ENCODE measurements at places on chromosomes 6 and 20.

- DNase-seq = no peak
Observed at GRCh38 chr20:1872459-1873097, 22.6 kb upstream of the SIRPA start.

DNA sequence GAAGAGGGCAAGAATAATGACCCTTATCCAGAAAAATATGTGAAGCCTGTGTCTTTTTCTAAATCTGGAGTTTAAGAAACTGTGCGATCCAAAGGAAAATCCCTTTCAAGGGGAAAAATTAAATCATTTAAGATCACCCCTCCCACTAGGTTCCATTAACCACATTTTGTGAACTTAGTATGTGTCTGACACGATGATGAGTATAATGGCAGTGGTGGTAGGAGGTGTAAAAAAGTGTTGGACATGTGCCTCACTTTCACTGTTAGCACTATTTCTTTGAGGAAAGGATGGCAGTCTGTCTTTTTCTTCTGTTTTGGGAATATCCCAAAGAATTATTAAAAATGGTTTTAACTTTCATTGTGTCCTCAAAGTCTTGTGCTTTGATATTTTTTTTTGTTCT is 392.3 kb upstream of the CITED2 start:
- DNase-seq = no peak

DNA sequence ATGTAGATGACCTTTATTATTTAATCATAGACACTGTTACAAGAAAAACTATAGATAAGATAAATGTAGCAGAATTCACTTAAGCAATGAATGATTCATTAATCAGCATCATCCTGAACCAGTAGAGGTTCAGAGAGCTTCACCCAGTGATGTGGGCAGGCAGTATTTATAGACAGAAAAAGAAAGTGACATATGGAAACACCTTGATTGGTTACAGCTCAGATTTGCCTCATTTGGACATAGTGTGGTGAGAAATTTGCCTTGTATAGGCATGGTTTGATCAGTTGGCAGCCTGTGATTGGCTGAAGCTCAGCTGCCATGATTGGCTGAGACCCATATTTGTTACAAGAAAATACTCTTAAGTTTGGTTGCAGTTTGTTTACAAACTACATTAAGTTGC is 4.6 kb downstream of the C6orf58 start:
- no peak for DNase-seq

DNA sequence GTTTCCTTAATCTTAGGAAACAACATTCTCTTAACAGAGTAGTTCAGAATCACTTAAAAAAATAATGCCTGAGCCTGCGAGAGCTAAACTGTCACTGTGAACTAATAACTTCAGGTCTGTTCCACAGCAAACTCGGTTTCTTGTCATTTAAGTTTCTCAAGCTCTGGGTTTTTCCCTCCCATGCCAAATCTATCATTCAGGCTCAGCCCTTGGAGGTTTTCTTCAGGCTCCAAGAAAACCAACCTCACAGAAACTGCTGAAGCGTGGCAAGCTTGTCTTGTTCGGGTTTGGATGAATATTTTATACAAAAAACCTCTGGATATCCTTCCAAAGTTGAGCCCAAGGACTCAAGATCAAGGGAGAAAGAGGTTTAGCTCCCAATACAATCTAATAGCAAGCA is 99.7 kb upstream of the SNX9 start:
- DNase-seq = no peak

DNA sequence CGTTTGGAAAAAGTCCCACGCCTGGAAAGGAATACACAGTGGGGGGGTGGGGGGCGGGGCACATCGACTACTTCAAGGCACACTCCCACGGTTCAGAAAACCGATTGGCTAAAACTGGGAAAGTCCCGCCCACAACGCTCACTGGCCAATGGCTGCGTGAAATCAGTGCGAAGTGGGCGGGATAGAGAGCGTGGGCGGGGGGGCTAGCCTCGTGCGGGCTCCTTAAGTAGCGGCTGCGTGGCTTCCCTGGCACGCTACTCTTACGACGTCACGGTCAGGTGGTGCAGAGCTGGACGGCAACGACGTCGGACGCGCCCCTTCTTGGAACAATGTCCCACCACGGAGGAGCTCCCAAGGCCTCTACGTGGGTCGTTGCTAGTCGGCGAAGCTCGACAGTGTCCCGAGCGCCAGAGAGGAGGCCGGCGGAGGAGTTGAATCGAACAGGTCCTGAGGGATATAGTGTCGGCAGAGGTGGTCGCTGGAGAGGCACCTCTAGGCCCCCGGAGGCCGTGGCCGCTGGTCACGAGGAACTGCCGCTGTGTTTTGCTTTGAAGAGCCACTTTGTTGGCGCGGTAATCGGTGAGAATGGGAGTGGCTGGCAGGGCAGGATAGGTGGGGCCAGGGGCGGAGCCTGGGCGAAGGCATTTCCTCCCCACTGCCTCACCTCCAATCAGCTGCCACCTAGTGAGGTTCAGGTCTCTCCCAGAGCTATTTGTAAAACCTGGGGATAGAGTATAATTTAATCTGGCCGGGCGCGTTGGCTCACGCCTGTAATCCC is at the start of gene DDX43:
Gene DDX43 (plus strand): TSS at position 252 of the 778 bp plus-strand sequence. CDS start 78 bp downstream, at position 330.
- no peak for DNase-seq

DNA sequence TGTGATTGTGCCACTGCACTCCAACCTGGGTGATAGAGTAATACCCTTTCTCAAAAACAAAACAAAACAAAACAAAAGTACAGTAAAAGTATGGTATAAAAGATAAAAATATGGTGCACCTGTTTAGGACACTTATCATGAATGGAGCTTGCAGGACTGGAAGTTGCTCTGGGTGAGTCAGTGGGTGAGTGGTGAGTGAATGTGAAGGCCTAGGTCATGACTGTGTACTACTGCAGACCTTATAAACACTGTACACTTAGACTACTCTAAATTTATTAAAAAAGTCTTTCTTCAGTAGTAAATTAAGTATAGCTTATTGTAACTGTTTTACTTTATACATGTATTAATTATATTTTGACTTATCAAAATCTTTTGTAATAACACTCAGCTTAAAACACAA is 46.0 kb downstream of the ZFP64 start:
- DNase-seq = no peak

DNA sequence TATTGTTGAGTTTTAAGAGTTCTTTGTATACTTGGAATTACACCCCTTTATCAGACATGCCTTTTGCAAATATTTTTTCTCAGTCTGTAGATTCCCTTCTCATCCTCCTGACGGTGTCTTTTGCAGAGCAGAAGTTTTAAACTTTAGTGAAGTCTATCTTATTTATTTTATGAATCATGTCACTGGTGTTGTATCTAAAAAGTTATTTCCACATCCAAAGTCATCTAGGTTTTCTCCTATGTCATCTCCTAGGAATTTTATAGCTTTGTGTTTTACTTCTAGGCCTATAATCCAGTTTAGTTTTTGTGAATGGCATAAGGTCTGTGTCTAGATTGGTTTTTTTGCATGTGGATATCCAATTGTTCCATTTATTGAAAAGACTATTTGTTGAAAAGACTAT is 271.3 kb downstream of the KIF16B start:
- no peak for DNase-seq

- no peak for DNase-seq
Observed at GRCh38 chr6:38796850-38797249, 81.7 kb downstream of the DNAH8 start.

DNA sequence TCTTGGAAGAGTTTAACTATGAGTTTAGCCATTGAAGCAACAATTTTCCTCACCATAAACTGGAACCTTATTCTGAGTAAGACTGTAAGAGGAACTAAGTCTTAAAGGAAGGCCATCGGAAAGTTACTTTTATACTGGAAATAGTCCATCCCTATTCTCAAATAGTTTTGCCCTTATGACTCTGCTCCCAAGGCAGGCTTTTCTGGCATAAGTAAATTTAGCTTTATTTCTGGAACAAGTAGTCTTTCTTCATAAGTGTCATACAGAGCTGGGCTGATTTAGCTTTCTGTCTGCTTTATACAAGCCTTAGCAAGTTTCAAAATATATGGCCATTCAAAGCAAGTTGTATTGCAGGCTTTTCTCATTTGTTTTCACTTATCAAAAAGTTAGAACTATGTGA is 328.1 kb downstream of the HACE1 start:
- no peak for DNase-seq

- no peak for DNase-seq
Observed at GRCh38 chr6:24901698-24902328, 33.9 kb downstream of the RIPOR2 start.

GRCh38 chr6:56040889-56041301 is 165.5 kb upstream of the BMP5 start:
- DNase-seq = no peak

DNA sequence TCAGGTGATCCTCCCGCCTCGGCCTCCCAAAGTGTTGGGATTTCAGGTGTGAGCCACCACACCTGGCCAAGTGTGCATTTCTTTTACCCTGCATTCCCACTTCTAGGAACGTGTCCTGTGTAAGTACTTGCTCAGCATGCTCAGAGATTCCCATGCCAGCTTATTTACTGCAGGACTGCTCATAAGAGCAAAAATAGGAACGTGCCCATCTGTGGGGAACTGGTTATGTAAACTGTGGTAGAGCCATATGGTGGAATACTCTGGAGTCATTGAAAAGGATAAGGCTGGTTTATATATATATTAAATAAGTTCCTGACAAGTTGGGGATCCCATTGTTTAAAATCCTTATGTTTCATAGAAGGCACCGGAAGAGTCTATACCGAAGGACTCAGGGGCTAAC is 38.2 kb upstream of the FANCE start:
- no peak for DNase-seq

DNA sequence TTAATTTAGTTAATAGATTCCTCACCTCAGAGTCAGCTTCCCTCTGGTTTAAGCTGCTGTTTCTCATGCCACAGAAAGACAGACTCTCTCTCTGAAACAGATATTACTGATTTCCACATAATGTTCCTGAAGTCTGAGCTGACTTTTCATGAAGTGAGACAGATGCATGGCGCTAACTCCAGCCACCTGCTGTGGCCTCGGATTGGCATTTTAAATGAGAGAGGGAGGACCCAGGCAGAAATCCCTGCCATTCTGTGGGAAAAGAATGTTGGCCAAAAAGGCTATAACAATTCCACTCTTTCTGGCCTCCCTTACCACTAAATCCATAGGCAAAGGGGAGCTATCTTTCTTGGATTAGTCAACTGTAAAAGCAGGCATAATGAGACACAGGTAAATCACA is 354.1 kb upstream of the CDH4 start:
- no peak for DNase-seq

DNA sequence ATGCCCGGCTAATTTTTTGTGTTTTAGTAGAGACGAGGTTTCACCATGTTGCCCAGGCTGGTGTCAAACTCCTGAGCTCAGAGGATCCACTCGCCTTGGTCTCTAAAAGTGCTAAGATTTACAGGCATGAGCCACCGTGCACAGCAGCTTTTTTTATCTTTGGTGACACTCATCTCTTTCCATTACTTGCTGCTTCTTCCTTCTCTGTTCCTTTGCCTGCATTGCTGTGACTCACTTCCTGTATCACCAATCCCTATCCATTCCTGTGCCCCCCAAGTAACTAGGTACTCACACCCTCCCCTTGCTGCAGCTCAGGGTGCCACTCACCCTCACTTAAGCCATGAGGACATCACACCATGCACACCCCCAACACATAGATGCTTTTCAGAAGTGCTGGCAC is 24.6 kb downstream of the KHDC1L start:
- no peak for DNase-seq

- no peak for DNase-seq
Observed at GRCh38 chr6:75275067-75275466, 9.5 kb downstream of the TMEM30A start.

- DNase-seq = no peak
Observed at GRCh38 chr6:138652824-138653223, 120.7 kb upstream of the CCDC28A start.

DNA sequence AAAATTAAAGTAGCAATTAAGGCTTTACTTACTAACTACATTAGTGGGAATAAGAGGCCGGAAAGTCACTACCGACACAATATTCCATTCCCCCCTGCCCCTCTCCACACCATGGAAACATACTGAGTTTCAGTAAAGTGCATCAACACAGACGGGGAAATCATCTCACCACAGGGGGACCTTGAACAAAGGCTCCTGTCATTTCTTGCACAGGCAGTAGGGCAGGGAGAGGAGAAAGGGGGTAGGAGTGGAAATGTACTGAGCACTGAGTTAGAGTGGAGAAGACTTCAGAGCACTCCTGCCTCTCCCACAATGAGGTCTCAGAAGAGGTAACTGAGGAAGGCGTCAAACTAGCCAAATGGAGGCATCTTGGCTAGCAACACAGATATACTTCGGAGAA is 1426.9 kb upstream of the EYS start:
- DNase-seq = no peak

DNA sequence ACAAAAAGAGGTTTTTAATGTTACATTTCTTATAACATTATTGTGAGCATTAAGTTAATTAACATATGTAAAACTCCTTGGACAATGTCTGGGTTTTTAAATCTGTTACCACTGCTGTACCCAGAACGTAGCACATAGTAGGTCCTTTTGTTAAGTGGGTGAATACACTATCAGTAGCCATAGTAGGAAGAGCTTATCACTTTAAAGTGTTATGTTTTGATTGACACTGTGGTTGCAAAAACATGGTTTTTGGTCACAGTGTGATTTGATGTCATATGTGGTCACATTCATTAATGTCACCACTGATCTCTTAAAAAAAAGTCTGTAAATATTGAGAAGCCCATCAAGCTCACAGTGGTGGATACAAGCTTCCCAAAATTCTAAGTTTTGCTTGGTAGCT is 160.7 kb downstream of the PLCB1 start:
- DNase-seq = no peak

- peak; percentile 82 for DNase-seq
Observed at GRCh38 chr6:108557494-108558371, 3.0 kb upstream of the FOXO3 start.

GRCh38 chr20:59134182-59134581 is 29.4 kb upstream of the ZNF831 start:
- DNase-seq = no peak

DNA sequence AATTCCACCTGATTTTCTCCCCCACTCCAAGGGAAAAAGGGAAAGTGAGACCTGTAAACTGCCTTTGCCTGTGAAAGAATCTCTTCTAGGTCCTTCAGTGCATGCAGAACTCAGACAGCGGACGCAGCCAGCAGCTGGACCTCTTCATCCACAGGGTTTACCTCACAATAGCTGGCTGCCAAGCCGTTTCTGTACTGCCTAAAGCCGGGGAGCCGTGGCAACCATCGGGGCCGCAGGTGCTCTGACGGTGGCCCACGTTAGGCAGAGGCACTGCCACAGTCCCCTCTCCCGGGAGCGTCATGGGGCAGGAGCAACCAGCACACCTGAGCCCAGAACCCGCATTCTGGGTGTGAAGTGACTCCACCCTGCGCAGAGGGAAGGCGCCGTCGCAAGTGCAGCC is 206.1 kb downstream of the TTLL2 start:
- DNase-seq = no peak

GRCh38 chr6:104630522-104630921 is 229.2 kb downstream of the HACE1 start:
- DNase-seq = no peak

DNA sequence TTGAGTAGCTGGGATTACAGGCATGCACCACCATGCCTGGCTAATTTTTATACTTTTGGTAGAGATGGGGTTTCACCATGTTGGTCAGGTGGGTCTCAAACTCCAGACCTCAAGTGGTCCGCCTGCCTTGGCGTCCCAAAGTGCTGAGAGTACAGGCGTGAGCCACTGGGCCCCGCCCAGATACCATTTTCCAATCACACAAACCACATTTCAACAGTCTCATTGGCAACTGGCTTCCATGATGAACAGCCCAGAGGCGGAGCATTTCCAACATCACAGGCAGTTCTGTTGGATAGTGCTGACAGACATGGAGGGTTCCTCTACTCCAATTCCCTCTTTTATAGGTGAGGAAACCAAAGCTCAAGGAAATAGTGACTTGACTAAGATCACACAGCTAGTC is 43.9 kb upstream of the PLCB4 start:
- DNase-seq = no peak

GRCh38 chr6:4489538-4489937 is 286.7 kb upstream of the CDYL start:
- DNase-seq = no peak

Data from activated CD8-positive, alpha-beta memory T cell treated with anti-CD3 and anti-CD28 coated beads, Interleukin-2, amount 50 U/mL, for 4 hours (primary cell).